ENCODE measurements at places on chromosomes 16 and 17. TPM values are rescaled to one million over a fixed set of nuclear protein-coding genes. Genes with fewer than 3 reads are reported as not detected.

Gene XPO6
- 124 TPM for total RNA-seq

Gene QRICH2
- total RNA-seq = 2.2 TPM

Gene ICAM2
- total RNA-seq = 0.35 TPM

Gene C17orf100
- total RNA-seq = 0.70 TPM

Gene SOX9
- 1.2 TPM for total RNA-seq

Gene HIC1
- 2.7 TPM for total RNA-seq

Gene ARHGAP23
- total RNA-seq = 96.3 TPM

Gene HAS3
- 98.4 TPM for total RNA-seq

Gene SLC13A2
- not detected for total RNA-seq

Gene CACNA1G
- 1.7 TPM for total RNA-seq
